ENCODE measurements at places on chromosomes 6 and 20. TPM values are rescaled to one million over a fixed set of nuclear protein-coding genes. Genes with fewer than 3 reads are reported as not detected.
A peak's percentile ranks its signal among the peaks of the same experiment; 100 is the strongest.

HLA-DOA gene
- 0.55 TPM for total RNA-seq

STMND1 gene
- not detected for total RNA-seq

PRL gene
- not detected for total RNA-seq

- peak; percentile 9 for DNase-seq
These were observed 79.8 kb downstream of the QKI start for GRCh38 chr6:163494279-163494727.
